Stimulated activated CD4-positive, alpha-beta T cell treated with anti-CD3 and anti-CD28 coated beads, Interleukin-1b, Interleukin-23, amount 100 ng/mL, for 24 hours (primary cell): ENCODE measurements at places on chromosomes 7 and 10.

GRCh38 chr10:3472287-3473051 lies 299.9 kb upstream of the PITRM1 start:
- no peak for DNase-seq

GRCh38 chr7:157679607-157680006 lies 342.8 kb downstream of the DNAJB6 start:
- no peak for DNase-seq

DNA sequence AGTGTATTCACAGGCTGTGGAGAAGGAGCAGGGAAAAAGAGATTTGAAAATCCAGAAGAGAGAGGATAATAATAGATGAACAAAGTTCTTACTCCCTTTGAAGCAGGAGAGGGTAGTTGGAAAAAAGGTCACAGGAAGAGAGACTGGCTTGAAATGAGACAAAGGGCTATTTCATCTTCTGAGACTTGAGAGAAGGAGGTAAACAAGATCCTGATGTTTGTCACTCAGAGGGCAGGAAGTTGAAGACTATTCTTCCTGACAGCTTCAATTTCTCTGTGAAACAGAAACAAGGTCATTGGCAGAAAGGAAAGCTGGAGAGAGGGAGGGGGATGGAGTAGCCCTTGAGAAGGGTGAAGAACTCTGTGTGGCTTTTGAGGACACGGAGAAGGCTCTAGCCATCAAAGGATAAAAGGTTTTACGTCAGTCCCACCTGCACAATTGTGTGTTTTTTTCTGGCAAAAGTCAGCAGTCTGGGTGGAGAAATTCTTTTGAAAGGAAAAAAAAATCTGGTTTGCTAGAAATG lies 216.1 kb upstream of the STEAP4 start:
- no peak for DNase-seq

DNA sequence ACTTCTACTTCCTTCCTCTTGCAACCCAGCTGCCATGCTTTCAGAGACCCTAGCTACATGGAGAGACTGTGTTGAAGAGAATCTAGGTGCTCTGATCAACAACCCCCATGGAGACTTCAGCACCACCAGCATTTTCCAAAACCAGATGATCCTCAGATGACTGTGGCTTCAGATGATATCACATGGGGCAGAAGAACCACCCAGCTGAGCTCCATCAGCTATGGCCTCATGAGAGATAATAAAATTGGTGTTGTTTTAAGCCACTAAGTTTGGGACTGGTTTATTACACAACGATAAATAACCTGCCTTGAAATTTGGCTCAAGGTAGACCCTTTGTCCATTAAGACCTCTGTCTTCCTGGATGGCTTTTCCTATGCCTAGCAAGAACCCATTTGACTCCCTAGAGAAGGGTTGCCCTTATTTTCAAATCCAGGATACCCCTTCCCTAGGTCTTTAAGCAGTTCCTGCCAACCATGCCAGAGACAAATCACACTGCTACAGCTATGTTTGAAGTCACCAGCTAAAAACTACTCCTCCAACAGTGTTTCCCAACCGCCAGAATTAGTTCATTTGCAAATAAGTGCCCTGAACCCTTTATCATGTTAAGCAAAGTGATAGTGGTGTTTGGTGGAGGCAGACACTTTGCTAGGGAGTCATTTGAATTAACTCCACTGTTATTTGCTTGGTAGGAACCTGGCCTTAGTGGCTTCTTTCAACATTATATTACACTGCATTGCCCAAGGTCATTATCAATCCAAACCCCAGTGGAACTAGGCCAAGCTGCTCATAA lies 136.9 kb upstream of the PALS2 start:
- DNase-seq = no peak

- no peak for DNase-seq
Observed at GRCh38 chr10:111281516-111281915, 204.7 kb downstream of the ADRA2A start.

GRCh38 chr7:36736899-36737211 lies 12.6 kb upstream of the AOAH start:
- DNase-seq = no peak

DNA sequence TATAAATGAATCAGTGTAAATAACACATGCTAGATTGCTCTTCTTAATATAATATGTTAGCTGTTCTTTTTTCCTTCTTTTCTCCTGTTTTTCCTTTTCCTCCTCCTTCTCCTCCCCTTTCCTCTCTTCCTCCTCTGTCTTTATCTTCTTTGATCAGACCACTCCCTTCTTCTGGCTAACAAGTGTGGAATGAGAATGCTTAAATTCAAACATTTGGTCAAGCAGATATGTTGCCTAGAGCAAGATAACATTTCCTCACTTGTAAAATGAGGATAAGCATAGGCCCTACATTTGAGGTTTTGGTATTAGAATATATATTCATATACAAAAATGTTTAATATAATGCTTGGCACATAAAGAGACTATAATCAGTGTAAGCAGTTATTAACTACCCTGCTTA lies 299.1 kb downstream of the PCDH15 start:
- no peak for DNase-seq

GRCh38 chr10:43971981-43972380 lies 323.3 kb upstream of the ZNF32 start:
- no peak for DNase-seq

GRCh38 chr7:44754802-44755697 lies 6.4 kb downstream of the ZMIZ2 start:
- no peak for DNase-seq

DNA sequence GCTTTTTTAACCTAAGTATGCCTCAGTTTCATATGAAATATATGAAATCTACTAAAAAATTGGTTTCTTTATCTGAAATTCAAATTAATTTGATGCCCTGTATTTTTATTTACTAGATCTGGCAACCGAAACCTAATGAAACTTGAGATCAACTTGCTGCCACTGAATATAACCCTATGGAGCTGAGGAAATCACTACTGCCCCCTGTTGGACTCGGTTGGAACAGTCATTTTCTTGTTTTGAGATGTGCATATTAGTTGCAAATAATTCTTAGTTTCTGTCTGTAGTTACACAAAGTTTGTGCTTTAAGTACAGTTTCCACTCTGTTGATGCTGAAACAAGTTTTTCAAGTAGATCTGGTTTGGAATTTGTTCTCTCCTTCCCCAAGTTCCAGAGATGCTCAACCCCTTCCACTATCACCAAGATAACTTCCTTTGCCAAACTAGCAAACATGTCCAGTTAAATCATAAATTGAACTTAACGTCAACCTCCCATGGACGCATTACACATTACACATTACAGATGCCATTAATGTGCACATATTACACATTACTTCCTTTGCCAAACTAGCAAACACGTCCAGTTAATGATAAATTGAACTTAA lies 22.2 kb upstream of the EXOC4 start:
- DNase-seq = no peak

GRCh38 chr10:110694820-110695538 lies 50.8 kb downstream of the RBM20 start:
- DNase-seq = no peak

DNA sequence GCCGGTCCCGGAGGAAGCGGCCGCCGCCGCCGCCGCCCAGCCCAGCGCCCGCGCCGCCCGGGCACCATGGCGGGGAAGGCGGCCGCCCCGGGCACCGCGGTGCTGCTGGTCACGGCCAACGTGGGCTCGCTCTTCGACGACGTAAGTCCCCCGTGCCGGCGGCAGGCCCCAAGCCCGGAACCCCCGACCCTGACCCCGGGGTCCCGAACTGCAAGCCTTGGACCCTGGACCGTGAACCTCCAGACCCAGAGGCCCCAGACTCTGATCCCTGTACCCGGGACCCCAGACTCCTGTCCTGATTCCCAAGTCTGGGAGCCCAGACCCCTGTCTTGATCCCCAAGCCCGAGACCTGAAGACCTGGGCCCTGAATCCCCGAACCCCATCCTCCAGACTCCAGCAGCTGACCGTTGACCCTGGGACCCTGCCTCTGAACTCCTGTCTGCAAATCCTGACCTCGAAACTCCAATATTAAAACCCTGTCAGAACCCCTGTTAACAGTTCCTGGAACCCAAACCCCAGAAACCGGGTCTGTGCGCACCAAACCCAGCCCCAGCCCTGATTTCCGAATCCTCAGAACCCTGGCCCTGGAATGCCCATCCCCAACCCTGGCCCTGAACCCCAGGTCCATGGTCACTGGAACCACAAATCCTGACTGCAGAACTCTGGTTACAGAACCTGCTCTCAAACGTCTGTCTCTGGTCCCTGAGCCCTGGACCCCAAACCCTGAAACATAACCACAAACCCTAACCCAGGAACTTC lies 623 bp downstream of the INPP5A start:
- no peak for DNase-seq

GRCh38 chr10:74231375-74231774 lies 80.4 kb downstream of the ADK start:
- no peak for DNase-seq

- no peak for DNase-seq
Observed at GRCh38 chr7:18685971-18686370, 190.4 kb downstream of the HDAC9 start.

DNA sequence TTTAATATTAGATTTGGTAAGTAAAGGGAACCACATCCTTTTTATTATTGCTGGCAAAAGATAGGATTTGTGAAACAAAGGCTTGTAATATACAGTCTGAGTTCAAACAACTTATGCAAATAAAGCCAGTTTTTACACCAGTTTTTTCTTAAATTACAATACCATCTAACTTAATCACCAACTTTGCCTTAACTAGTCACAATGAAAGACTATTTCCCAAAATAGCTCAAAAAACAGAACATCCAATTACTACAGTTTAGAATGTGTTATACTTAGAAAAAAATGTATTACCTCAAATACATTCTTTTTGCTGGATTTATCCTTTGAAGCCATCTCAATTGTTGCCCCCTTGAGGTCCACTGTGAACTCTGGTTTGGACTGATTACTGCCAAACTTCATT lies 108.5 kb downstream of the ARHGAP12 start:
- no peak for DNase-seq

GRCh38 chr10:86953747-86954680 lies 3.4 kb downstream of the MMRN2 start:
- DNase-seq = no peak

GRCh38 chr10:107671960-107672359 lies 507.5 kb upstream of the SORCS1 start:
- no peak for DNase-seq

- no peak for DNase-seq
Observed at GRCh38 chr10:16545116-16545736, 23.5 kb upstream of the C1QL3 start.
